ENCODE measurements at places on chromosomes 5 and 9.
A peak's percentile ranks its signal among the peaks of the same experiment; 100 is the strongest.

DNA sequence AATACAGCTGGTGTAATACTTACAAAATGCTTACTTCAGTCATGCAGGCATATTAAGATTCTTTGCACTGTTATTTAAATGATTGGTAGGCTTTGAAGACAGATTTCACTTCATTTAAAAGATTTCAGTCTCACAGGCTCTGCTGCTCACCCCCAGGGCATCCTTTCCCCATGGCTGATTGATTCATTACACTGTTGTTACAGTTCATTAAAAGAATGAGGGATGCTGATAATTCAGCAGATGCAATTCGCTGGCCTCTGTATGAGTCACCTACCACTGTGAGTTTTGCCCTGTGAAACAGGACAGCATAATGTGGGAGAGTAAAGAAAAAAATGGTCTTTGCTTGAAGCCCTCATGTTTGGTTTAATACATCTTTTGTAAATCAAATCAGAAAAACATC lies 246.9 kb downstream of the CYLC2 start:
- DNase-seq, result no peak

GRCh38 chr9:129177443-129177790 lies 644 bp downstream of the IER5L start:
- DNase-seq, result no peak

DNA sequence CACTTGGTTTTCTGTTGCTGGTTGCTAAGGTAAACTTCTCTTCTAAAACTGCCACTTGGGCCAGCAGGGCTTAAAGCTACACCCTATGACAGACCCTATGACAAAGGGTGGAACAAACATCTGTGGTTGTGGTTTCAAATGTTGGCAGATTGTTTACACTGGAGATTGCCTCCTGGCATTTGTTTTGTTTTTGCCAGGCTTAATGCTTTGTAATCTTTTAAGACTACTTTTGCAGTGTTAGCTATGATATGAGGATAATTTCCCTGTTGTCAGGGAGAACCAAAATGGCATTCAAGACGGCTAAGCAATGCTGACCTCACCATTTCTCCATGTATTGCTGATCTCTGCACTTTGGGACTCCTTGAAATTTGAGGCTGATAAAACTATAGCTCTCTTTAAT lies 50.3 kb downstream of the MAMDC2 start:
- DNase-seq, result no peak

- DNase-seq, result peak; percentile 85
Measured at GRCh38 chr9:130107234-130107861, 53.6 kb downstream of the GPR107 start.

GRCh38 chr9:6068983-6069382 lies 53.6 kb upstream of the RANBP6 start:
- DNase-seq, result no peak

GRCh38 chr5:139196296-139196956 lies 1.7 kb downstream of the SIL1 start:
- no peak for DNase-seq
